ENCODE measurements at places on chromosomes 6 and 20.

DNA sequence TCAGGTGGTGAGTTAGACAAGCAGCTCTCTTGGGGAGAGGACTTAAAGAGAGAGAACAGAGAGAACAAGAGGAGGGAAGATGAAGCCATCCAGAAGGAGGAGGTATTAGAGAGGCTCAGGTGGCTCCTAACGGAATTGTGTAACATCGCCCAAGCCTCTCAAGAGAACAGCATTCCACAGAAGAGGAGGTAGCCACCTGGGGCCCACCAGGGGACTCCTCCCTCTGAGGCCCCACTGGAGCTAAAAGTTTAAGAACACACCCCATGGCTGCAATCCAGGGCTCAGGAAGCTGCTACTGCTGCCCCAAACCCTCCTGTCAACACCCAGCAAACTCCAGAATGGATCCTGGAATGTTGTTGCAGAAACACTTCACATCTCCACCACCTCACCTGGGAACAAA lies 23.6 kb upstream of the MDFI start:
- DNase-seq, result no peak

DNA sequence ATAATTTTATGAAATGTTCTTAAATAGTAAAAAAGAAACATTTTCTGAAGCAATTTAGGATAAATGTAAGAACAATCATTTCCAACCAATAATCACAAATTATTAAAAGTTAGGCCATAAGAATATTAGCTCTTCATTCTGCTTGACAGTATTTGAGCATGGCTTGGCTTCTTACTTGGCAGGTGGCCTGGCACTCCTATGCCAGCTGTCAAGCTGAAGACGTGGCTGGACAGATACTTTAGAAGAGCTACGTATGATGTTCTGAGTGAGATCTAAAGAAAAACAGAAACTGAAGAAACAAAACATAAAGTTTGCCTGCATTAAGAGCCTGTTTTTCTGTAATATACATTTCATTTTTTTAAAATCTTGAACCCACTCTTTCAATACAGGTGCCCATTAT lies 438.9 kb downstream of the GRIK2 start:
- DNase-seq, result no peak

DNA sequence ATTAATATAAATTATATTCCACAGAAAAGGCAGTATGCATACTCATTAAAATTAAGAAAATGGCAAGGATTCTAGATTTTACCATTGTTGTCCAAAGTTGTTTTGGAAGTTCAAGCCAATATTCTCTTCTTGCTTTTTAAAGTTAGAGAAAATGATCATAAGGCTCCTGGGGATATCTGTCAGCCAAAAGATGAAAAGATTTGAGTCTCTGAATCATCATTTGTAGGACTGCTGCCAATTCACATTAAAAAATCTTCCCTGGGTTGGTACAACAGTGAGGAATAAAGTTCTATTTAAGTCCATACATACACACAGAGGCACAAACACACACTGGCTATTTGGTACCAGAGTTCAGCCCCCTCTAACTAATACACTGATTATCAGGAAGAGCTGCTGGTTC lies 620.1 kb downstream of the COL12A1 start:
- no peak for DNase-seq

DNA sequence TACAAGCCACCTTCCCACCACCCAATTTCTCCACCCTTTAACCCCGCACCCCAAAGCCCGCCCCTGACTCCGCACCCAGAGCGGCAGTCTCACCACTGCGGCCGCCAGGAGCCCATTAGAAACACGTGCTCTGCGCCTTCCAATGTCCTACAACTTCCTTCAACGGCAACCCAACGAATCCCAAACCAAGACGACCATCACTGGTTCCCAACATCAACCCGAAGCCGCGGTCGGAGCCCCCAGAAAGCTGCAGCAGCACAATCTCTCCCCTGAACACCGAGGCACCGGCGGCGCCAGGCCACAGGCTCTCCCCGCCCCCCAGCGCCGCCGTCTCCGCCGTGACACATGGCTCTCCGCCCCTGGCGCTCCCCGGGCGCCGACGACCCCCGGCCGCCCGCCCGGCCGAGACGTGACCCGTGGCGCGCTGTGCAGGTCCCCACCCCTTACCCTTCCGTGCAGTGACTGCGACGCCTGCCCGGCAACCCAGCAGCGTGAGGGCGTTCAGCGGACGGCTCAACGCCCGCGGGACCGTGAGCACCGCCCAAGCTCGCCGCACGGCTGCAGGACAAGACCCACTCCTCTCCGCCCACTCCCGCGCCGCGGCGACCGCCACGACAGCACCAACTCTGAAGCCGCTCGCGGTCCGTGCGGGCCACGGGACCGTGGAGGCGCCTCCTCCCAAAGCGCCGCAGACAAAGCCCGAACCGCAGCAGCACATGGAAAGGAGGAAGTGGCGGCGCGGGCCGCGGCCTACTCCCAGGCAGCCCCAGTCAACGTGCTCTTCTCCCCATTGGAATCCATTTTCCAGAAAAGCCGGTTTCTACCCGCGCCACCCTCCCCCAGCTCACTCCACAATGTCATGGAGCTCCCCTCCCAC lies 551 bp downstream of the SYNCRIP start:
- peak; percentile 79 for DNase-seq

DNA sequence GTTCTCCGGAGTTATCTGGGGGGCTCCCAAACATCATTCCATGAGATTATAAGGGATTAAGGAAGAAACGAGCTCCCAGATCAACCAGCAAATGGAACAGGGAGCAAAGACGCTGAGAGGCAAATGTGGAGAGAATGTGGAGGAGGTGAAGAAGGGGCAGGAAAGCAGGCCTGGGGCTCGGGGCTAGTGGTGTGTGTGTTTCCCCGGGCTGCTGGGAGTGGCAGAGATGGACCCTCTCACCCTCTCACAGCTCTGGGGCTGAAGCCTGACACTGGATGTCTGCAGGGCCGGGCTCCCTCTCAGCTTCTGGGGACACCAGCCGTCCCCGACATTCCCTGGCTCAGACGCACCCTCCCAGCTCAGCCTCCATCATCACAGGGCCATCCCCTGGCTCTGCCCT lies 212.6 kb downstream of the THBS2 start:
- no peak for DNase-seq

- peak; percentile 74 for DNase-seq
Observed at GRCh38 chr6:112251171-112251875, 3.0 kb downstream of the LAMA4 start.

DNA sequence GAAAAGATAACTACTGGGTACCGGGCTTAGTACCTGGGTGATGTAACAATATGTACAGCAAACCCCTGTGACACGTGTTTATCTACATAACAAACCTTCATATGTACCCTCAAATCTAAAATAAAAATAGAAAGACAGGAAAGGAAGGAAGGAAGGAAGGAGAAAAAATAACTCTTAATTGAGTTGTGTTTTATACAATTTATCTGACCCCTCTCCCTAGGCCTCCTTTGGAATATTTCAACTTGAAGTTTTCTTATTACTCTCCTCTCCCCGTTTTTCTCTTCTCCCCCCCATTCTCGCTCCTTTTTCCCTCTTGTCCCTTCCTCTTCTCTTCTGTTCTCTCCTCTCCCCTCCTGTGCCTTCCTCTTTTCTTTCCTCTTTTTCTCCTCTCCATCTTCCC lies 156.1 kb downstream of the F13A1 start:
- DNase-seq, result no peak

GRCh38 chr6:157029980-157030690 lies 253.0 kb downstream of the ARID1B start:
- no peak for DNase-seq

DNA sequence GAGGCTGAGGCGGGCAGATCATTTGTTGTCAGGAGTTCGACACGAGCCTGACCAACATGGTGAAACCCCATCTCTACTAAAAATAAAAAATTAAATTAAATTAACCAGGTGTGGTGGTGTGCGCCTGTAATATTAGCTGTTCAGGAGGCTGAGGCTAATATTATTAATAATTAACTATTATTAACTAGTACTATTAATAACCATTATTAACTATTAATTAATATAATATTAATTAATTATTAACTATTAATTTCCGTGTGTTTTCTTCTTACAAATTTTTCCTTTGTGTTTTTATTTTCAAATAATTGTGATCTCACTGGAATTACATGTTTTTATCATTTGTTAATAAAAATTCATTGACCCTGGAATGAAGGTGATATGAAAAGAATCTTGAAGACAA lies 557.4 kb upstream of the ADGRB3 start:
- DNase-seq, result no peak

GRCh38 chr6:134405386-134406087 lies 87.6 kb upstream of the SGK1 start:
- no peak for DNase-seq

DNA sequence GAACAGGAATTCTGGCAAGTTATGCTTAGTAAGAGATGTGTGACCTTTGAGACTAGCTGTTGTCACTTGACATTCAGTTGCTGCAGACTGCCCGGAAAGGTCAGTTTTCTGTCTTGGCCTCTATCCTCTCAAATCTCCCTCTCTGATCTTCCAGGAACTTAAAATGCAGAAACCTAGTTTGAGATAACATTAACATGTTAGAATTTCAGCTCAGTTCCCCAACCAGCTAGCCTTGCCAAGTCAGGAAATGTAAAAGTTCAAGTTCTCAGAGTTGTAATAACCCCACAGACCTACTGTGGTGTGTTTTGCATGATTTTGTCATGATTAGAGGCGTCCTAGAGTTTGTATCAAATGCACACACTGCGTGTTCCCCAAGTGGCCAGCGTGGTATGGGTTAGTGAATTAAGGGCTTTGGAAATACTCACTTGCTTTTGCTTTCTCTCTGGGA lies 46.6 kb downstream of the DUSP22 start:
- no peak for DNase-seq
